Type B pancreatic cell (in vitro differentiated cells): ENCODE measurements at places on chromosomes 7 and 10.

DNA sequence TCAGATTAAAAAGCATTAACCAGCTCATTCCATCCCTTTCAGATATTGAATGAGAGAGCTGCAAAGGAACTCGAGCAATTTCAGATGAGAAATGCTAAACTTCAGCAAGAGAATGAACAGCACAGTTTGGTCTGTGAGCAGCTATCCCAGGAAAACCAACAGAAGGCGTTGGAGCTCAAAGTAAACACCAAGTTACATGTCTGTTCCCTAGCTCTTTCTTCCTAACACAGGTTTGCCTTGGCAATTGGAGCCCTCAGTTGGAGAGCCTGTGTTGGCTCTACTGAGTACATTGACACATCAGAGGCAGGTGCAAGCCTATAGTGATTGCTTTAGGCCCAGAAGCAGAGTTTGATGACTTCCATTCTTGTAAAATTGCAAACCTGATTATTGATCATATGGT lies 14.7 kb downstream of the CFAP58 start:
- no peak for DNase-seq
- H3K4me3 ChIP-seq = no peak overlapping the region

DNA sequence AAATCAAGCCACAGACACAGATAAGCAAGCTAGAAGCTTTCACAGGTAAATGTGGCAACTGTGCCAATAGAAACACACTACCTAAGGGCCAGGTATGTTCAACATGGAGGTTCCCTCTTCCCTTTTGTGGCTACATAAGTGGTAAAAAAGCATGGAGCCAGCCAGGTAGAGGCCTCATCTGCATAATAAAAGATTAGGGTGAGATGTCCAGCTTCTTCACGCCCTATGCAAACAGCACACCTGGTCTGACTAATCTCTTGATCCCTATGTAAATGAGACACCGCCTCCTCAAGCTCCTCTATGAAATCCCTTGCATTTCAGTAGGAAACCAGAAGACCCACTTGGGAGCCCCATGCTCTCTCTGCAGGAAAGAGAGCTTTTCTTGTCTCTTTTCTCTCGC lies 282.2 kb downstream of the NEBL start:
- H3K27ac ChIP-seq = no peak overlapping the region
- H3K4me1 ChIP-seq = no peaks in the 10 kb centered on the region

- no peak overlapping the region for H3K4me3 ChIP-seq
- no peaks in the 10 kb centered on the region for H3K36me3 ChIP-seq
- no peaks in the 10 kb centered on the region for H3K27me3 ChIP-seq
- H3K27ac ChIP-seq = no peak overlapping the region
- no peaks in the 10 kb centered on the region for H3K4me1 ChIP-seq
Measured at GRCh38 chr7:20754001-20754400, 32.7 kb downstream of the SP8 start.

GRCh38 chr7:50714857-50715256 lies 67.8 kb downstream of the GRB10 start:
- no peaks in the 10 kb centered on the region for H3K27me3 ChIP-seq
- no peak overlapping the region for H3K27ac ChIP-seq
- no peaks in the 10 kb centered on the region for H3K36me3 ChIP-seq
- DNase-seq = no peak
- H3K4me3 ChIP-seq = no peak overlapping the region

- no peak overlapping the region for H3K27ac ChIP-seq
- peaks cover 4% of the 10 kb centered on the region for H3K36me3 ChIP-seq
- H3K4me3 ChIP-seq = no peak overlapping the region
Measured at GRCh38 chr7:43594020-43594419, 11.1 kb downstream of the STK17A start.

DNA sequence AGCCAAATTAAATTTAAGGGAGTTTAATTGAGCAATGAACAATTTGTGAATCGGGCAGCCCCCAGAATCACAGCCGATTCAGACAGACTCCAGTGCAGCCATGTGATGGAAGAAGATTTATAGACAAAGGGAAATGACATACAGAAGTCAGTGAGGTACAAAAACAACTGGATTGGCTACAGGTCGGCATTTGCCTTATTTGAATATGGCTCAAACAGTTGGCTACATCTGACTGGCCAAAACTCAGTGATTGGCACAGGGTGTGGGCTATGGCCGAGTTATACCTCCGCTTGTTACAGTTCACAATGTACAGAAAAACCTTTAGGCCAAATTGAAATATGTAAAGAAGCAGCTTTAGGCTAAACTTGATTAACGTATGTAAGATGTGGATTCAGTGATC lies 30.8 kb upstream of the EIF4H start:
- H3K36me3 ChIP-seq = no peaks in the 10 kb centered on the region
- H3K27me3 ChIP-seq = no peaks in the 10 kb centered on the region

GRCh38 chr7:141387521-141388217 lies 163.5 kb upstream of the AGK start:
- DNase-seq = no peak
- no peaks in the 10 kb centered on the region for H3K36me3 ChIP-seq
- H3K4me1 ChIP-seq = peaks cover 9% of the 10 kb centered on the region
- H3K27me3 ChIP-seq = peaks cover 3% of the 10 kb centered on the region
- no peak overlapping the region for H3K4me3 ChIP-seq
- peak overlapping the region; percentile 72 for H3K27ac ChIP-seq

- no peak overlapping the region for H3K4me3 ChIP-seq
- no peaks in the 10 kb centered on the region for H3K27me3 ChIP-seq
- H3K27ac ChIP-seq = no peak overlapping the region
- DNase-seq = no peak
- H3K36me3 ChIP-seq = no peaks in the 10 kb centered on the region
- peaks cover 17% of the 10 kb centered on the region for H3K4me1 ChIP-seq
Measured at GRCh38 chr10:23371073-23371472, 26.5 kb upstream of the C10orf67 start.

- no peak overlapping the region for H3K4me3 ChIP-seq
- no peaks in the 10 kb centered on the region for H3K4me1 ChIP-seq
Measured at GRCh38 chr10:10397906-10398305, 619.8 kb upstream of the CELF2 start.

DNA sequence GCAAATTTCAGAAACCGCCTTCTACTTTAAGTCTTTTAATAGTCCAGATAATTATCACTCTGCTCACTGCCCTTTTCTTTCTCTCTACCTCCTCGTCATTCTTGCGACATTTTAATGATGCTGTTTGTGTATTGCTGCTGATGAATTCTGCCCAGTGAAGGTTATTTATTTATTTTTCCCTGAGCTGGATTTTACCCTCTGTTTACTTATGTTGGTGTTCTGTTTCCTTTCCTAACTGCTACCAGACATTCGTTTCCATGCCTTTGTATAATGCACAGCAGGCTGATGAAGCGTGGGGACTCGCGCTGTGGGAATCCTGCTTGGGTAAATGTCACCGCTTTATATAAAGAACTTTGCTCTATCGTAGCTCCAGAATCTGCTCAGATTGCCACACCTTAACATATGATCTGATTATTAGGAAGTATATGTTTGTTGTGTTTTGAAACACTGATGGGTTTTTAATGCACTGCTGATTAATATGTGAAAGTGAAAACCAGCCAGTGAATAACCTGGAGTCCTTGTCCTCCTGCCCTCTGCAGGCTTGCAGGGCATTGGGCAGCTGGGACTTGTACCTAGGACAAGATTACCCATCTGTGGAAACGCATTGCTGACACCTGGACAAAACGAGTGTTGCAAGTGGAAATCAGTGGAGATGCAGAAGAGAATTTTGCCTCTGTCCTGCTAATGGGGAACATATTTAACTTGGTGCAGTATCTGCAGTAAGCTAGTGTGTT lies 291.5 kb downstream of the SDK1 start:
- DNase-seq = no peak
- no peak overlapping the region for H3K27ac ChIP-seq
- H3K4me3 ChIP-seq = peak overlapping the region; percentile 27

DNA sequence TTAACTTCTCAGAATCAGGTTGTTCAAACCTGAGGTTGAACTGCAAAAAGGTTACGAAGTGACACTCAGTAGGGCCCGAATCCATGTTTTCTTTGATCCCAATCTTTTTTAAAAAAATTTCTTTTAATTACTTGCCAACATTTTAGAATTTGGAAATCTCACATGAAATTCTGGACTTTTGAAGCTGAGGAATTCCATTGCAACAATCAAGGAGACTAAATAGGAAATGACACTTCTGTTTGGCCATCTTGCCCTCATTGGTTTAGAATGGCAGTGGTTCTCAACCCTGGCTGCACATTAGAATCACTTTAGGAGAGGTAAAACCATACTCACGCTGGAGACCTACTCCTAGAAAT lies 471 bp upstream of the TOMM7 start:
- H3K36me3 ChIP-seq = peaks cover 4% of the 10 kb centered on the region
- peaks cover 25% of the 10 kb centered on the region for H3K27me3 ChIP-seq
- peak overlapping the region; percentile 92 for H3K27ac ChIP-seq
- no peak for DNase-seq

DNA sequence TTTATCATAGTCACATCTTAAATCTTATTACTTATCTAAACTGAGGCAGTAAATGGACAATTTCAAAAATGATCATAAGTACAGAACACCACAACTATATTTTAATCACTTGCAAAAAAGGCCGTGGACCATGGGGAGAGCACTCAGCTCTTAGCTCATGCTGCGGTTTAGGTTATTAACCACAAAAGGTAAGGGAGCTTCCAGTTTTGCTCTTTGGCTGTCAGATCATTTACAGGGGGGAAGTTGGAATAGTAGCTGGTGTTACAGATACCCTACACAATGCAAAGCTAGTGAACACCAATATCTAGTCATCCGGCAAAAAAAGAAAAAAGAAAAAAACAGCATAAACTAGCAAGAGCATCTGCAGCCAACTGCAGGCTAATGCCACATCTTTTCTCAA lies 147.0 kb downstream of the BBS9 start:
- no peak for DNase-seq
- no peak overlapping the region for H3K4me3 ChIP-seq
- no peak overlapping the region for H3K27ac ChIP-seq
- H3K4me1 ChIP-seq = no peaks in the 10 kb centered on the region
- no peaks in the 10 kb centered on the region for H3K27me3 ChIP-seq

- no peaks in the 10 kb centered on the region for H3K27me3 ChIP-seq
- H3K27ac ChIP-seq = no peak overlapping the region
- peaks cover 9% of the 10 kb centered on the region for H3K36me3 ChIP-seq
- peaks cover 7% of the 10 kb centered on the region for H3K4me1 ChIP-seq
Measured at GRCh38 chr10:32377458-32378259, 30.7 kb upstream of the EPC1 start.

- H3K27ac ChIP-seq = no peak overlapping the region
- no peaks in the 10 kb centered on the region for H3K27me3 ChIP-seq
Measured at GRCh38 chr7:129341816-129342806, 92.1 kb upstream of the STRIP2 start.

DNA sequence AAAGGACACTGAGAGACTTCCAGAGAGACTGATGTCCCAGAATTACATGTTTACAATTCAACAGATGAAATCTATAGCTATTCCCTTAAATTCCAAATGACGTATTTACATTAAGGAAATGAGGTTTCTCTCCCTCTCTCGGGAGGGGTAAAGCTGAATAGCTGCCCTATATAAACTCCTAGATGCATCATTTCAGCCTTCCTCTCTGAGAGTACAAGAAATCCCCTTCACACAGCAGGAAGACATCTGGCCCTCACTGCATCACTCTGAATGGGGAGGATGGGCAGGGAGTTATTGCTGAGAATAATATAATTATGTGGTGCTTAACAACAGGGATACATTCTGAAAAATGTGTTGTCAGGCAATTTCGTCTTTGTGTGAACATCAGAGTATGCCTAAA lies 11.0 kb downstream of the POT1 start:
- H3K27ac ChIP-seq = no peak overlapping the region
- no peaks in the 10 kb centered on the region for H3K27me3 ChIP-seq
- H3K36me3 ChIP-seq = peaks cover 4% of the 10 kb centered on the region
- peaks cover 18% of the 10 kb centered on the region for H3K4me1 ChIP-seq
- H3K4me3 ChIP-seq = no peak overlapping the region

GRCh38 chr10:87660484-87661133 lies 931 bp downstream of the PAPSS2 start:
- peaks cover 26% of the 10 kb centered on the region for H3K4me1 ChIP-seq
- no peak for DNase-seq
- peak overlapping the region; percentile 37 for H3K27ac ChIP-seq
- peaks cover 27% of the 10 kb centered on the region for H3K27me3 ChIP-seq

DNA sequence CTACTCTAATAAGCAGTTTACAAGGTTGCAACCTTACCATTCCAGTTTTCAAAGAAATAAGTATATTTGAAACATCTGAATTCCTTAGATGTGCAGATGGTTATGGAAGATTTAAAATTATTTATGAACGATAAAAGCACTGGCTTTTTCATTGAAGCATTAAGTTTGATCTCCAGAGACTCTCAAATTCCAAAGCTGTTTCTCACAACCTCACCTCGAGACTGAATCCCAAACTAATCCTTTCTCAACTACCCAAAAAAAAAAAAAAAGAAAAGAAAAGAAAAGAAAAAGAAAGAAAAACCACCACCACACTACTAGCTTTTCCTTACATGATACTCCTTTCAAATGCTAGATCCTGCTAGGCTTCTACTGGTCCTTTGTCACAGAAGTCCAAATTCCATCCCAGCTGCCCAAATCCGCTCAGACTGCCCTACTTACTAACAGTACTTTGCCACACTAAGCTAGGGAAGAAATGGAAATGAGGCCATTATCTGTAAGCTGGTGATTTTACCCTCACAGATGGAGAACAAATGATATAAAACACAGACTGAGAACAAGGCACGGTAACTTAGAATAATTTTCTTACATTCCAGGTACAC lies 100.6 kb upstream of the CDK1 start:
- no peak for DNase-seq
- H3K36me3 ChIP-seq = peaks cover 12% of the 10 kb centered on the region
- H3K4me3 ChIP-seq = no peak overlapping the region
- H3K27me3 ChIP-seq = no peaks in the 10 kb centered on the region
- no peaks in the 10 kb centered on the region for H3K4me1 ChIP-seq
- no peak overlapping the region for H3K27ac ChIP-seq

GRCh38 chr7:10888861-10889260 lies 84.8 kb upstream of the PHF14 start:
- no peak for DNase-seq
- peaks cover 3% of the 10 kb centered on the region for H3K27me3 ChIP-seq
- no peaks in the 10 kb centered on the region for H3K4me1 ChIP-seq

DNA sequence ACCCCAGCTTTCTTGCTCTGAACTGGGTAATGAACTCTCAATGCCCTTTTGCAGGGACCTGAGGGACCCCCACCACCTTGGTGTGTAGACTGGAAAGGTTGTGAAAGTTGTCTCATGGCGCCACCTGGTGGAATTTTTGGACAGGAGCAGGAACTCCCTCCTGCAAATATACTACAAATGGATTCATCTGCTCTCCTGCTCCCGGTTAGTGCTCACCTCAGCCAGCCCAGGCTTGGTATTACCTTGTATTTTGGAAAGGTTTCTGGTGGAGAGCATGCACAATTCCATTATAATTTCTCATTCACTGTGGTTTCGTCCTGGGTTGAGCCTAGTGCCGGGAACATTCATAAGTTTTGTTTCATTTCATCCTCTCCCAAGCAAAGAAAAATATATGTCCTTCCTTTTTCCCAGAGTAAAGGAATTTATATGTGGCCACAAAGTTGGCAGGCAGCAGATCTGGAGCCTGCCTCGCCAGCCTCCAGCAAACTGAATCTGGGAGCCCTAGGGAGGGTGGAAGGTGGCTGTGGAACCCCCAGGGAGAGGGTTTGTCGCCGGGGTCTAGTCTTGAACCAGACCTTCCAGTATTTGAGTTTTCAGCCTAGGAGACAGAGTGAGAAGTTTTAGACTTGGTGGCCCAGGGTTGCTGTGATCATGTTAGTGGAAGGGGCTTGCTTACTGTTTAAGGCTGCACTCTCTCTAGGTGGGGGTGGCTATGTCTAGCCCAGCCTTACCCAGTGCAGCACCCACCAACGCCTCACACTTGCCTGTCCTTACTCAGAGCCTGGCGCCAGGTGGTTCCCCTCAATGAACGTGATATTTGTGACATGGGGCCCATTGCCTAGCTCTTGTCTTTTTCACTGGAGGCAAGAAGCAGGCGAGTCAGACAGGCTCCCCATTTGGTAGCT lies 9.5 kb downstream of the FAM241B start:
- peaks cover 7% of the 10 kb centered on the region for H3K27me3 ChIP-seq
- DNase-seq = no peak
- H3K4me3 ChIP-seq = no peak overlapping the region
- peaks cover 24% of the 10 kb centered on the region for H3K4me1 ChIP-seq
- H3K36me3 ChIP-seq = no peaks in the 10 kb centered on the region
